Hepatocyte (in vitro differentiated cells): ENCODE measurements at places on chromosomes 7 and 10. TPM values are rescaled to one million over a fixed set of nuclear protein-coding genes. Genes with fewer than 3 reads are reported as not detected.

DNA sequence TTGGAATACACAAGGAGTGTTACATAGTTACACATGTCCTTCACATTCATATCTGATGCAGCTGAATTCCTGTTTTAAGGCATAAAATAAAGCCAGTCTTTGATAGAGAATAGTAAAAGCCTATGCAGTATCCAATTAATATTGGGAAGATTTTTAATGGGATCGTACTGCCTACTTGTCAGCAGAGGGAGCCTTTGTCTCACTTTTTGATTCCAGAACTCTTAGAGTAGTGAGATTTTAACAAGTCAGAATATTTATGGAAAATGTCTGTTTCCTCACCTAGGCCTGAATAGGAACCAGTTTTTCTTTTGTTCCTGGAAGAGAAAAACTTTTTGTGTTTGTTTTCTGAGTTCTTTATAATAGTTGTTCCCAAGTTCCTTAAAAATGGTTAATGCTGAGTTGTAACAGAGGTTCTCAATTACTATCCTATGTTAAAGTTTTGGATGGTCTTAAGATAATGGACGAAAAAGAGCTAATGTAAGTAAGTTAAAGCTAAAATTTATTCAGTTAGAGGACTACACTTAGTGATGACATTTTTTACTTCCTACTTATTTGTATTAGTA, 114.0 kb downstream of the BBS9 start:
- peak; percentile 55 for DNase-seq
- H3K4me3 ChIP-seq = no peak overlapping the region
- no peak overlapping the region for H3K27ac ChIP-seq
- no peaks in the 10 kb centered on the region for H3K36me3 ChIP-seq
- peaks cover under 1% of the 10 kb centered on the region for H3K4me1 ChIP-seq
- H3K27me3 ChIP-seq = no peaks in the 10 kb centered on the region

DNA sequence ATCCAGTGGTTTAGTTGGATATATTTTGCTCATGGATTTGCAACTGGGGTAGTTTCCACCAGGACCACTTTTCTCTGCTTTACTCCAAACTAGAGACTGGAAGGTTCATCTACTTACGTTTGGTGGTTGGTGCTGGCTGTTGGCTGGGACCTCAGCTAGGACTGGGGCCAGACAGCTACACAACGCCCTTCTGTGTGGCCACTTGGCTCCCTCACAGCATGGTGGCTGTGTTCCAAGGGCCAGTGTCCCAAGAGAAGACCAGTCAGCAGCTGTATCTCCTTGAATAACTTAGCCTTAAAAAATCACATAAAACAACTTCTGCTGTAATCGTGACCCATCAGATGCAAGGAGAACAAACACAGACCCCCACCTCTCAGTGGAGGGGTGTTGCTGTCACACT, 4.2 kb upstream of the KCNH2 start:
- no peak overlapping the region for H3K27ac ChIP-seq
- H3K27me3 ChIP-seq = peaks cover 24% of the 10 kb centered on the region
- no peak for DNase-seq

DNA sequence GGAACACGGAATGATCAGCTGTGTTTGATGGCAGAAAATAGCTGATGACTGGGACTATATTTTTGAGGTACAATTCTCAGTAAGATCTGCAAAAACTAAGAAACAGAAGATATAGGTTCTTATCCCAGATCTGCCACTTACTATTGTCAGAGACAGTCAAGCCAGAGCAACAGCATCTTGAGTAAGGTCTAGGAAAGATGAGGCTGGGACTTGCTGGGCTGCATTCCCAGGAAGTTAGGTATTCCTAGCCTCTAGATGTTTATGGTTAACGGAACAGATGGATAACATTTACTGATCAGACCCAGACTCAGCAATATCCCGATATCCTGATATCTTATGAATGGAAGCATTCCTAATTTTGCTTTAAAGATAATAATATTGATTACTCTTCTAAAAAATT, 68.7 kb upstream of the DNAJB12 start:
- no peak overlapping the region for H3K27ac ChIP-seq
- no peak overlapping the region for H3K4me3 ChIP-seq
- DNase-seq = no peak
- peaks cover 6% of the 10 kb centered on the region for H3K4me1 ChIP-seq
- H3K36me3 ChIP-seq = no peaks in the 10 kb centered on the region
- no peaks in the 10 kb centered on the region for H3K27me3 ChIP-seq

GRCh38 chr7:96870934-96871333, 134.4 kb upstream of the DLX6 start:
- no peak overlapping the region for H3K27ac ChIP-seq
- no peaks in the 10 kb centered on the region for H3K4me1 ChIP-seq
- H3K27me3 ChIP-seq = no peaks in the 10 kb centered on the region
- no peak for DNase-seq
- H3K4me3 ChIP-seq = no peak overlapping the region

DNA sequence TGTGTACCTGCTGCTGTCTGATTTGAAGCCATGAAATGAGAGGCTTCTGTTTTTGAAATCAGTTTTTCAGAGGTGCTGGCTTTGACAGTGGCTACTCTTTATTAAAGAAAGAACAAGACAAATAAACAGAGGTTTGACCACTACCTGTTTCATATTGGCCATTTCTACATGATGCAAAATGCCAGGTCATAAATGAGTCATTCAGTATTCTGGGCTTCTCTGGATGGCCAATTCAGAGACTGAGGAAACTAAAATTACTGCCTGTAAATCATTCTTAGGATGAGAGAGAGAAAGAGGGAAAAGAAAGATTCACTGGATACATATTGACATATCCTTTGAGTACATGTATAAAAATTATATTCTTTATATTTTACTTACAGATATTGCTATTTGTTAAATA, 303.3 kb upstream of the ETV1 start:
- H3K4me3 ChIP-seq = no peak overlapping the region
- H3K4me1 ChIP-seq = no peaks in the 10 kb centered on the region
- DNase-seq = peak; percentile 6
- no peaks in the 10 kb centered on the region for H3K27me3 ChIP-seq

DNA sequence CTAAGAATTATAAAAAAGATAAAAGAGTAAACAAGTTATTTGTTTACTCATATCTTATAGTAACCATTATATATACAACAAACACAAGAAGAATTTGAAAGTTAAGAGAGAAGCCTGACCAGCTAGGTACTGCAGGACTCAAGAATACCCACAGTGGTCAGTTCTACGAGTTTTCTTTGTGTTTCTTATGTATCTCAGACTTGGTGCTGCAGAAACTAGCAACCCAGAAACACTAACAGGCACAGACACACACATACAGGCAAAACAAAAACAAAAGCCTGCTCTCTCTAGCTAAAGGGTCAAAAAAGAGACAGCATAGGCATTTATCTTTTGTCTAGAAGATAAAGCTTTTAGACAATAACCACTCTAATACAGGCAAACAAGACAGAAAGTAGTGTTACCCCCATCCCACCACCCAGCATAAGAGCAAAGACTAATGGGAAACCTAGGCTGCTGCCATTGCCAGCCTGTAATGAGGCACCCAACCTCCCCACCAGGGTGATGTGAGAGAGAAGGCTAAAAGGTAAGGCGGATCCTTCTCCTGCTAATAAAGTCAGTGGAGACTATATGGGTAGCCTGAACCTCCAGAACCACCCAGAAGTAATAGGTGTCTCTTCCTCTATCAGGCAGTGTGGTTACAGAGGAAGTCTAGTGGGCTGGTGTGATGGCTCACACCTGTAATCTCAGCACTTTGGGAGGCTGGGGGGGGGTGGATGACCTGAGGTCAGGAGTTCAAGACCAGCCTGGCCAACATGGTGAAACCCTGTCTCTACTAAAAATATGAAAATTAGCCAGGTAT, 113.9 kb downstream of the DNAJC1 start:
- no peaks in the 10 kb centered on the region for H3K4me1 ChIP-seq
- H3K36me3 ChIP-seq = no peaks in the 10 kb centered on the region
- H3K27ac ChIP-seq = no peak overlapping the region
- no peaks in the 10 kb centered on the region for H3K27me3 ChIP-seq

GRCh38 chr7:22949944-22950343, 64.0 kb downstream of the HYCC1 start:
- H3K27ac ChIP-seq = no peak overlapping the region
- H3K27me3 ChIP-seq = no peaks in the 10 kb centered on the region
- no peaks in the 10 kb centered on the region for H3K36me3 ChIP-seq
- no peak overlapping the region for H3K4me3 ChIP-seq
- no peak for DNase-seq

DNA sequence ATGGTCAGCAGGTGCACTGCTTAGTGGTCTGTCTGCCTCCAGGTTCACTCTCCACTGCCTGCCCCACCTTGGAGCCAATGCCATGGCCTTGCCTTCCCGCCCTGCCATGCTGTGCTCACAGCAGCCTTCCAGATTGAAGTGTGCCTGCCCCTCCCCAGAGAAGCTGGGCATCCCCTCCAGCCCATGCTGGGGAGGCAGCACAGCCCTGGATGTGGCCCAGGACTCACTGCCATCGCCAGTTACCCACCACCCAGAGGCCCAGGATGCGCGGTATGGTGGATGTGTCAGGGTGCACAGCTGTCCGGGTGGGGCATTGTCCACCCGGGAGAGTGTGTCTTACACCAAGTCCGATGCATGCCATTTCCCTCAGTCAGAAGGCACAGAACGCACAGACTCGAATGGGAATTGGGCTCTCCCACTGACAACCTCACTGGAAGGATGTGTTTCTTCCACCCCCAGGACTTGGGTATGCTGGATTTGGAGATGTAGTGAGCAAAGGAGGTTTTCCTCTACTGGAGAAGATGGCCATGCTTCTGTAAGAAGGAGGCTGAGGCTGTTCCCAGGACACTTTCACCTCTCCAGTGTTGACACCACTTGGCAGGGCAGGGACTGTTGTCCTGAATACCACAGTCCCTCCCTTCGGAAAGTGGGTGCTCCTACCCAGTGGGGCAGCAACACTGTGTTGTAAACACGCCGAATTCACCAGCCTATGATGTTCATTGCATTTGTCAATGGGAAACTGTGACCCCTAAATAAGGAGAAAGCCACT, 122.0 kb downstream of the ADARB2 start:
- H3K27ac ChIP-seq = no peak overlapping the region
- no peak for DNase-seq

DNA sequence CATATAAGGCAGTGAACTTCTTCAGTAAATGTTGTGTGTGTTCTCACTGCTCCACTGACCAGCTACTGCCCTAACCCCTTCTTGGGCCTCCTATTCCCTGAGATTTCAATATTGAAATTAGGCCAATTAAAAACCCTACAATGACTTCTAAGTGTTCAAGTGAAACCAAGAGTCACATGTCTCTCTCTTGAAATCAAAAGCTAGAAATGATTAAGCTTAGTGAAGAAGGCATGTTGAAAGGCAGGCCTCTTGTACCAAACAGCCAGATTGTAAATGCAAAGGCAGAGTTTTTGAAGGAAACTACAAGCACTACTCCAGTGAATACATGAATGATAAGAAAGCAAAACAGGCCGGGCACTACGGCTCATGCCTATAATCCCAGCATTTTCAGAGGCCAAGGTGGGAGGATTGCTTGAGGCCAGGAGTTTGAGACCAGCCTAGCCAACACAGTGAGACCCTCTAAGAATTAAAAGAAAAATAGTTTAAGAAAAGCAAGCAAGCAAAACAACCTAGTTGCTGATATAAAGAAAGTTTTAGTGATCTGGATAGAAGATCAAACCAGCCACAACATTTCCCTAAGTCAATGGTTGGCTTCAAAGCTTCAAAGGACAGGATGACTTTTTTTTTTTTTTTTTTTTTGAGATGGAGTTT, 22.3 kb downstream of the BRAF start:
- DNase-seq = no peak
- H3K36me3 ChIP-seq = no peaks in the 10 kb centered on the region
- H3K27me3 ChIP-seq = no peaks in the 10 kb centered on the region

GRCh38 chr10:104449391-104449790, 95.8 kb downstream of the CFAP58 start:
- H3K27ac ChIP-seq = no peak overlapping the region
- H3K27me3 ChIP-seq = no peaks in the 10 kb centered on the region
- no peak overlapping the region for H3K4me3 ChIP-seq
- no peaks in the 10 kb centered on the region for H3K4me1 ChIP-seq
- no peak for DNase-seq

- DNase-seq = no peak
- H3K27ac ChIP-seq = no peak overlapping the region
- no peaks in the 10 kb centered on the region for H3K36me3 ChIP-seq
- no peak overlapping the region for H3K4me3 ChIP-seq
- H3K4me1 ChIP-seq = no peaks in the 10 kb centered on the region
Observed at GRCh38 chr10:84353052-84353803, 24.8 kb downstream of the CCSER2 start.

- peaks cover 20% of the 10 kb centered on the region for H3K4me1 ChIP-seq
- H3K4me3 ChIP-seq = no peak overlapping the region
- DNase-seq = peak; percentile 41
- H3K27me3 ChIP-seq = no peaks in the 10 kb centered on the region
Observed at GRCh38 chr10:119205894-119206602, 1.3 kb upstream of the GRK5 start.

- no peak overlapping the region for H3K27ac ChIP-seq
- H3K4me1 ChIP-seq = no peaks in the 10 kb centered on the region
- no peak for DNase-seq
Observed at GRCh38 chr10:87518937-87519336, 14.2 kb downstream of the MINPP1 start.

DNA sequence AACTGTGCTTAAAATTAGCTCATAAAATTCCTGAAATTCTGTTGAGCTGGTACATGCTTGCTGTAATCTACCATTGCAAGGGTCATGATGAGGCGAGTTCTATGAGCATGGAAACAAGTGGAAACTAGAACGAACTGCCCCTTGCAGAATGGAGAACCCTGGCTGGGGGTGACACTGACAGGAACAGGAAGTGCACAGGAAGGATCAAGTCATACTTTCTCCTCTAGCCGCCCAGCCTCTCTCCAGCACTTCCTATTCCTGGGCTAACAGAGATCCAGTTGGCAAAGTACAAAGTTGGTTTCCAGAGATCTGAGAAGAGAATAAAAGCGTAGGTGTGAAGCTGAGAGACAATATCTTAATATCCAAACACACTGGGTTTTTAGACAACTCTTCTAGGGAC, 414.2 kb upstream of the PODXL start:
- H3K27ac ChIP-seq = no peak overlapping the region

DNA sequence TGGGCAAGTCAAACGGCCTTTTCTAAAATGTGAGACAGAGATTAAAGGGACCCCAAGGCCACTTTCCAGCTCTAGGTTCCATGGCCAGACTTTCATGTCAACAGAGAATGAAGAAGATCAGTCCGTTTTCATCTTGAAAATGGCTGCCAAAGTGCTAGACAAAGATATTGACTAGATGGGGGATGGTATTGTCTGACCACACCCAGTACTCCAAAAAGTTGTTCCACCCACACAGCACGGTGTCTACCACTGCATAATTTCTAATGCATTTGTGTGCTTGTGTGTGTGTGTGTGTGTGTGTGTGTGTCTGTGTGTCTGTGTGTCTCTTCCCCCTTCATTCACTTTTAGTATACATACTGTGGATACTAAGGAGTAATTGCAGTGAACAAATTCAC, 1.3 kb downstream of the COL1A2 start:
- H3K27ac ChIP-seq = peak overlapping the region; percentile 97
- no peaks in the 10 kb centered on the region for H3K27me3 ChIP-seq
- H3K4me1 ChIP-seq = peaks cover 23% of the 10 kb centered on the region

Gene MNX1
- polyA plus RNA-seq = 1.4 and 3.1 TPM in 2 replicates

Gene GIMAP1
- polyA plus RNA-seq = 0.13 TPM in 2 replicates

Gene ASZ1
- 0.10 and 0.28 TPM in 2 replicates for polyA plus RNA-seq

Gene LFNG
- 1.2 and 1.6 TPM in 2 replicates for polyA plus RNA-seq
